ENCODE measurements at places on chromosomes 16 and 17. TPM values are rescaled to one million over a fixed set of nuclear protein-coding genes. Genes with fewer than 3 reads are reported as not detected.

Gene CMTM2
- total RNA-seq: not detected

Gene CETP
- not detected for total RNA-seq

Gene EFCAB5
- not detected for total RNA-seq

Gene CD300A
- total RNA-seq: not detected

Gene HDAC5
- 50.4 TPM for total RNA-seq

Gene LMF1
- 8.8 TPM for total RNA-seq

Gene APOH
- total RNA-seq: not detected

Gene NPIPA7
- not detected for total RNA-seq

Measured in MG63 (cell line).